ENCODE measurements at places on chromosomes 5 and 9.

GRCh38 chr5:104513640-104514072, 951.1 kb upstream of the NUDT12 start:
- peak; percentile 16 for DNase-seq

- peak; percentile 46 for DNase-seq
Measured at GRCh38 chr5:96870094-96871026, 5.9 kb upstream of the ERAP2 start.

GRCh38 chr9:123941524-123942070, 11.7 kb upstream of the DENND1A start:
- no peak for DNase-seq

DNA sequence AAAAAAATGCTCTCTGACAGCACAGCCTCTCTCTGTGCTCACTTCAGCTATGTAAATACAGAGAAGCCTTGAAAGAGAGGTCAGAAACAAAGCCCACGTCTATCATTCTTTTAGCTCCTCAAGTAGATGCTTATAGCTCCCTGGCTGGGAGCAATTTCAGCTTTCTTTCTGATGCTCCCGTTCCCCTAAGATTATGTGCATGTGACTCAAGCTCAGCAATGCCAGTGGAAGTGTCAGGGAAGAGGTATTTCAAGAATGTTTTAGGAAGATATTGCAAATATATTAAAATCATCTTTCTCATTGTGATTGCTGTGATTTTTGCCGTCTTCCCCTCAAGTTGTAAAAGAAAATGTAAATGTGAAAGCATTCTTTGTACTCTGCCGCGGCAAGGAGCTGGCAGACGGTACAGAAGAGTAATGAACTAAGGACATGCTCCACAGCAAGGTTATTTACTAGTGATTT, 1353.7 kb upstream of the ACO1 start:
- DNase-seq = no peak

GRCh38 chr5:92337772-92338234, 954.7 kb upstream of the ARRDC3 start:
- DNase-seq = no peak

GRCh38 chr9:137008312-137008711, 11.9 kb upstream of the CLIC3 start:
- no peak for DNase-seq

- DNase-seq = no peak
Measured at GRCh38 chr9:99680191-99680590, 141.5 kb upstream of the NR4A3 start.

DNA sequence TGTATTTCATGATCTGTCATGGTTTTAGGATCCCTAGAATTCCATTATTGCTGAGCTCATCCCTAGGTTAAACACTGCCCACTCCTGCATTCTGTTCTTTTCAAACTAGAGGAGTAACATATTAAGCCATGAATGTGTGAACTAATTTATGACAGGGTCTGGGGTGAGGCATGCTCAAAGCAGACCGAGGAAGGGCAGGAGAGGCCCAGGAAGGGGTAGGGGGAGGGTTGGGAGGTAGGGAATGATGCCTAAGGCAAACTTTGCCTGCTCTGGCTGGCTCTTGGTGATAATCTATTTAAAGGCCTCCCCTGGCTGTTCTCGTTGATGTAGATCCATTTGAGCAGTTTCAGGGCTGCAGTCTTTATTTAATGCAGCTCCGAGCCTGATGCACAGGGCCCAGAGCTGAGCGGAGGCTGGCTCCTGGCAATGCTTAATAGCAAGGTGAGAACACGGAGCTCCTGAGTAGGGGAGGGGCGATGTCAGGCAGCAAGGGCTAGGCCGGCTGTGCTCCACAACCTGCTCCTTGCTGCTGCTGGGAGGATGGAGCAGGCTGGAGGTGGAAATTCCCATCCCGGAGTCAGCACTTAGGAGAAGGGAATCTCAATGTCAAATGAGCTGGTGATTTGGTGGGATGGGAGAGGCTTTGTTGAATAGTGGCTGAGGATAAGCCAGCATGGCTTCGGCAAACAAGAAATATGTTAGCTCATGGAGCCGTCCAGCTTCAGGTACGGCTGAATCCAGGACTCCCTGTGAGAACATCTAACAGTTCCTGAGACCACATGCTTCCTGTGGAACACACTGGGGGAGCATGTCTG, 73.2 kb upstream of the UNC5A start:
- DNase-seq = no peak

- DNase-seq = peak; percentile 67
Measured at GRCh38 chr9:34179213-34180136, 632 bp downstream of the UBAP1 start.

- DNase-seq = peak; percentile 32
Measured at GRCh38 chr5:93246090-93246855, 334.7 kb downstream of the NR2F1-AS1 start.

GRCh38 chr5:121424976-121425375, 426.7 kb upstream of the FTMT start:
- DNase-seq = no peak

DNA sequence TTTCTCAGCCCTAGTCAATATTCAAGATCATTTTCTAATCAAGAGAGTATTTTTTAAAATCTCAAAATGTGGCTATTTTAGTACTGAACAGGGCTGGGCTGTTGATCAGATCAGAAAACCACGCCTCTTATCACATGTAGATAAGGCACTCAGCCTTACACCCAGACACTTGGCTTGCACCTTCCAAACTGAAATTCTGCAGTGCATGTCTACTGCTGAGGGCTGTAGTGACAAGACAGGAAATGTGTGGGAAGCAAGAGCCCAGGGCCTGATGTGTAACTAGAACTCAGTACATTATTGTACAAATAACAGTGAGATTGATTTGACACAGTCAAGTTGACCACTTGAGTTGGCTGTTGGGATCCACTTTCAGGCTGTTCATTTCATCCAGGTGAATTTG, 48.6 kb downstream of the UBE2QL1 start:
- DNase-seq = no peak

- DNase-seq = no peak
Measured at GRCh38 chr5:136232316-136232715, 39.4 kb upstream of the SMIM32 start.

- peak; percentile 55 for DNase-seq
Measured at GRCh38 chr9:113511856-113512761, 48.6 kb downstream of the RGS3 start.

GRCh38 chr5:138654281-138654867, 79.2 kb upstream of the HSPA9 start:
- peak; percentile 83 for DNase-seq

- DNase-seq = no peak
Measured at GRCh38 chr9:113564498-113565237, 101.1 kb downstream of the RGS3 start.

GRCh38 chr5:137233726-137234125, 265.4 kb downstream of the SPOCK1 start:
- DNase-seq = no peak

- DNase-seq = no peak
Measured at GRCh38 chr5:178530526-178530925, 59.7 kb downstream of the COL23A1 start.

GRCh38 chr5:61919920-61920319, 386.1 kb upstream of the KIF2A start:
- DNase-seq = no peak

GRCh38 chr5:96821260-96821916, 13.6 kb upstream of the ERAP1 start:
- no peak for DNase-seq

DNA sequence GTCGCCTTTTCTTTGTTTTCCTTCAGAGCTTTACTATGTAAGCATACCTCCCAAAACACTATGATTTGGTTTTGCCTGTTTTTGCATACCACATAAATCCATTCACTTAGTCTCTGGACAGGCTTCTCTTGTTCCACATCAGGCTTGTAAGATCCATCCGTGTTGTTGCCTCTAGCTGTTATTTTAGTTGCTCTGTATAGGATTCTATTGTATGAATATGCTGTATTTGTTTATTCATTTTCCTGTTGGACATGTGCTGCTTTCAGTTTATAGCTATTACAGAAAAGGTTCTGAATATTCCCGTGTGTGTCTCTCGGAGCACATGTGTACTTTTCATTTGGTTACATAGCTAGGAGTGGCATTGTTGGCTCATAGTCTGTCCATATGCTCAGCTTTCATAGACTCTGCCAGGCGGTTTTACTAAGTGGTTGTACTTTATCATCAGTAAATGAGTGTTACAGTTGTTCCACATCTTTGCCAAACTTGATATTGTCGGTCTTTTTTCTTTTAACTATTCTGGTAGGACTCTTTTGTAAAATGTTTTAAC, 41.8 kb downstream of the NUP214 start:
- DNase-seq = no peak

Measured in OCI-M1 (cell line).